ENCODE measurements at places on chromosomes 5 and 9. TPM values are rescaled to one million over a fixed set of nuclear protein-coding genes. Genes with fewer than 3 reads are reported as not detected.

GRCh38 chr9:7258688-7259396 is 501.1 kb downstream of the KDM4C start:
- no peak for ATAC-seq

DNA sequence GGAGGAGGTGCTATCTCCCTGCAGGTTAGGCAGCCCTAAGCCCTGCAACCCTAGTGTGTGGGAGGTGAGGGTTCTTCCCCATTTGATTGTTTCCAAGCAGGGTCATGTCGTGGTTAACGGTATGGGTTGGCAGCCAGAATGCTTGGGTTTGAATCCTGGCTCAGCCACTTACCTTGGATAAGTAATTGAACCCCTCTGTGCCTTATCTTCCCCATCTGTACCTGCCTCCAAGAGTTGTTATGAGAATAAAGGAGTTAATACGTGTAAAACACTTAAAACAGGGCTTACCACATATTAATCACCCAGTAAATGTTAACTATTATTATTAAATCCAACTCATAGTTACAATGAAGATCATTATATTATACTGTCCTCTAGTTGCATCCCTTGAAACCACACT is 52.2 kb upstream of the SPATA31E1 start:
- ATAC-seq: no peak

The HDAC3 gene
- total RNA-seq: 77.8 TPM

- no peak for ATAC-seq
These were observed 346.9 kb downstream of the ZSWIM6 start for GRCh38 chr5:61678966-61679365.

DNA sequence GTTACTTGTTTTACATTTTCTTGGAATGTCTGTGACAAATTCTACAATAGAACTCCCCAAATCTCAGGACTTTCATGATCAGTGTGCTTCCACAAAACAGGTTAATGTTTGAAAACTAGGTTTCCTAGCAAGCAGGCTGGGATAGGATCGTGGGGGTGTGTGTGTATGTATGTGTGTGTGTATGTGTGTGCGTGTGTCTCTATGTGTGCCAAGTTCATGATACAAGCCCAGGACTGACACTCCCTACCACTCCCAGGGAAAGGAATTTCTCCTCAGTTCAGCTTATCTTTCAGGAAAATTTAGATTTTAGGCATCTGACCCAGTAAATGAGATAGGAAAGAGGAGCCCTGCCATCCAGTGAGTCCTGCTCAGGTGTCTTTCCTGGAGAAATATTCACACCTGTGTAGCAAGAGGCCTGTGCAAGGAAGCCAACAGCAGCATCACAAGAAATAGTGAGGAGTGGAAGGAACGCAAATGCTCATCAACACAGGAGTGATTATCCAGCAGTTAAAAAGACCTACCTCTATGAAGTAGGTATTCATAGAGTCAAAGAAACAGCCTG is 13.8 kb upstream of the ABLIM3 start:
- ATAC-seq: no peak

GRCh38 chr5:33691856-33692255 is 199.9 kb downstream of the ADAMTS12 start:
- no peak for ATAC-seq

DNA sequence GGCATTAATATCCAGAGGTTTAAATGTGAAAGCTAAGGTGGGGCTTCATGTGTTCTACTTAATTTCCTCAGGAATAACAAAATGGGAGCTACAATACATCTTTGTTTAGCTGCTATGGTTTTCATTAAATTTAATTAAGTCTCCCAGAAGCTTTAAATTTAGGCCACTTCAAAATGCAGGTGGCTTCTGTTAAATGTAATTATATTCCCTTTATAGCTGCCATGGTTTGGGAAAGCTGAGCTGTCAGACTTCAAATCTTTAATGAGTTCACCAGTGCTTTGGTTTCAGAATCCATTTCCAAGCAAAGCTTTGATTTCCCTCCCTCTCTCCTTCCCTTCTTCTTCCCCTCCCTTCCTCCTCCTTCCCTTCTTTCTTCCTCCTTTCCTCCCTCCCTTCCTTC is 58.4 kb upstream of the FAM170A start:
- ATAC-seq: no peak

The MYMK gene
- total RNA-seq: not detected

GRCh38 chr9:94199776-94200175 is 59.3 kb upstream of the ZNF169 start:
- ATAC-seq: no peak

DNA sequence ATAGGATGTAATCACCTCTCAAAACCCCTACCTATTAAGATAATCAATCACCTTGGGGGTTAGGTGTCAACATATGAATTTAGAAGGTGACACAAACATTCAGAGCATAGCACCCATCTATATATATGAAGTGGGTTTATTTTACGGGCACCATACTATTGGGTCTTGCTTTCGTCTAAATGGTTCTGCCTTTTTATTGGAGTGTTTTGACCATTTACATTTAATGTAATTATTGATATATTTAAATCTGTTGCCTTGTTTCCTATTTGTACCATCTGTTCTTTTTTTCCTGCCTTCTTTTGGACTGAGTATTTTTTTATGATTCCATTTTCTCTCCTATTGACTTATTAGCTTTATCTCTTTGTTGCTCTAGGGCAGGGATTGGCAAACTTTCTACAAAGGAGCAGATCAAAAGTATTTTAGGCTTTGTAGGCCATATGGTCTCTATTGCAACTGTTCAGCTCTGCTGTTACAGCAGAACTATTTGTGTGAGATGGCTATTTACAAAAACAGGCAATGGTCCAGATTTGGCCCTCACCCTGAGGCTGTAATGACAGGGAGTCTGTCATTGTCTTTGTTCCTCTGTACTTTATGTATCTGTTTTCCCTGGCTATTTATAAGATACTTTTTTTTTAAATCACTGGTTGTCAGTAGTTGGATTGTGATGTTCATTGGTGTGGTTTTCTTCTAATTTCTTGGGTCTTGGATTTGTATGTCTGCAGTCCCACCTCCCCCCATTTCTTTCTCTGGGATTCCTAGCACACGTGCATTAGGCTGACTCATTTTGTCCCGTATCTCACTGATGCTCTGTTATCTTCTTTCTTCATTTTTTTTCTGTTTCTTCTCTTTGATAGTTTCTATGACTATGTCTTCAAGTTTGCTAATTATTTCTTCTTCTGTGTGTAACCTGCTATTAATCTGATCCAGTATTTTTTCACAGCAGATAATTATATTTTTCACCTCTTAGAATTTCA is 127.1 kb downstream of the DAB2IP start:
- no peak for ATAC-seq

DNA sequence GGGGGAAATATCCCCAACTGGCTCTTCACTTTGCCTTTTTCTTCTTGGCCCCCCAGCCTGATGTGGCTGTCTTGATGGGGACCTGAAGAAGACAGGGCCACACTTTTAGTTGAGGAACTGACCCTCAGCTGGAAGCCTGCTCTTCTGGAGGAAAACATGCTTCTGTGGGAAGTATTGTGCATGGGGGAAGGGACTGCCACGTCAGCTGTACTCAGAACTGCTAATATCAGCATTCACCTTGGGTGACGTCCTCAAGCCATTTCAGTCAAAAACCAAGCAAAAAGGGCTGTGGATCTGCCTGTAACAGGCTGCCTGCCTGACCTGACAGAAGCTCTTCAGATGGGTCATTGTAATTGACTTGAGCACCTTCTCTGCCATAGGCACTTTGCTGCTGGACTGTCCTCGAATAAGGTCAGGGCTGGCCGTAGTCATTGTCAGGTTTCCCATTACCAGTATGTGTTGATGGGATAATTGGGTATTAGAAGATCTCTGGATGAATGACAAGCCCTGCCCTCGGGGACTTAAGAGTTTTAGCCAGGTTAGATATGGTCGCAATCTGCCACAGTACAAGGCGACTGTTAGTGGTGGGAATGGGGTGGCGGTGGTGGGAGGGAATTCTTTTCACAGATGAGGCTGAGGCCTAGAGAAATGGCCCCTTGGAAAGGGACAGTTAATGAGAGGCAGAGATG is 10.4 kb downstream of the RAI14 start:
- no peak for ATAC-seq

The PLPP7 gene
- total RNA-seq: 21.1 TPM

DNA sequence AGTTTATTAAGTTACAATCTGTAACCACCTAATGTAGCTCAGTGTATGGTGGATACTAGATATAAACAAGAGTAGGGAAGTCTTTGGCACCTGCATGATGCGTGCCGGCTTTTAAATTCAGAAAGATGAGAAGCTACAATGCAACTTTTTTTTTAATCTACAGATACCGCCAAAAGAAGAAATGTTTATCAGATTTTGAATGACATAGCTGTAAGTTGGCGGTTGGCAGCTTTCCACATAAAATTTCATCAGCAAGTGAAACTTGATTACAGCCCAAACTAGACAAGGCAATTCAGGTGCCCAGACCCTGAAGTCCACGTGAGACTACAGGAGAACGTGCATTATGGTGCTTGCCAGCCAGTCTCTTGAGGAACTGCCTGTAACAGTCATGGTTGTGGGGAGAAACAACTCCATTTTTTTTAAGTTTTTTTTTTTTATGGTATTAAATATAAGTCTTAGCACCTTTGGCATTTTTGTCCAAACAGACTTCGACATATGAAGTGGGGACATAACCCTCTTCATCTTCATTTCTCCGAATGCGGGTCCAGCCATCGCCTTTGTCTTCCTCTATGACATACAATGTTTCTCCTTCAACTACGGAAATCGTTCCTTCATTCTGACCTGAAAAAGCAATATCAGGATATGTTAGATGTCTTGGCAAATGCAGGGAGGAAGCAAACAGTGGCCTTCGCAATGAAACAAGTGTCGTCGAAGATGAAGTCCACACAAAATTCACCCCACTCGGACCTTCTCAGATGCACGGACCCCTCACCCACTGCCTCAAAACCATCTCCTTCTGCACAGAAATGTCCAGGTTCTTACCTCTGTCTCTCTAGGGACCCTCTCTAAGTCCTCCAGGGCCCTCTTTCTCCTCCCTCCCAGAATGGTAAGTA is 60.4 kb downstream of the USP20 start:
- no peak for ATAC-seq
